Foreskin melanocyte (primary cell): ENCODE measurements at places on chromosomes 5 and 9.

- no peak for DNase-seq
Observed at GRCh38 chr9:116658265-116658664, 28.8 kb upstream of the TRIM32 start.

DNA sequence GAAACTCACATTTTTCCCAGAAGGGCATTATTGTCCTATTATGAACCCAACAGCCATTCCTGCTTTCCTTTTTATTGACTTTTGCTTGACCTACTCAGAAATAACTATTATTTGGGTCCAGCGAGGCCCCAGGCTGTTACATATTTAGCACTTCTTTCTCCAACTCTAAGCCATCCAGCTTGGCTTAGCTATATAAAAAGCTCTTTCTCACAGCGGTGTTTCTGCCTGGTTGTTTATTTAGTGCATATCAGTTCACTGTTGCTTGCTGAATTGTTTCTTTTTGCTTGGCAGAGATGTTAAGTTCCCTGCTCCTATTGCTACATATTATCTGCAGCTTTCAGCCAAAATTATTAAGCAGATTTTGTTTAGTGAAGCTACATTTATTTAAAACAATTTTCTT is 1156.8 kb upstream of the SEMA6A start:
- no peak for DNase-seq

GRCh38 chr5:74460694-74461093 is 179.8 kb downstream of the ENC1 start:
- DNase-seq: no peak

GRCh38 chr5:115544043-115544435 is 536 bp downstream of the FEM1C start:
- DNase-seq: peak; percentile 49

DNA sequence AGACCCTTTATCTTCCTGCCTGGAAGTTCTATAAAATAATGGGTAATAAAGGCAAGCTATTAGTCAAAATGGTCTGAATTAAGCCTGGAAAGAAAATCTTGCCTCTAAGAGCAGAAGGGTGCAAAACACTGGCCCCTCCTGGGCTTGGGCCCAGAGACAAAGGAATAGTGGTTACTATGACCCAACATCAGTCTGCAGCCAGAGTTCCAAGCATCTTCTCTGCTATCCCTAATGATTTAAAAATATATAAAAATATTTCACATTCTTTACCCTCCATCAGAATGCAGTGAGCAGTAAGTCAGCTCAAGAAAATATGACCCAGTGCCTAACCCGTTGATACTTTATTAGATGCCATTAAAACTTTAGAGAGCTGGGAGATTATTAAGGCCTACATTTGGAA is 14.7 kb downstream of the TNFAIP8 start:
- DNase-seq: no peak

DNA sequence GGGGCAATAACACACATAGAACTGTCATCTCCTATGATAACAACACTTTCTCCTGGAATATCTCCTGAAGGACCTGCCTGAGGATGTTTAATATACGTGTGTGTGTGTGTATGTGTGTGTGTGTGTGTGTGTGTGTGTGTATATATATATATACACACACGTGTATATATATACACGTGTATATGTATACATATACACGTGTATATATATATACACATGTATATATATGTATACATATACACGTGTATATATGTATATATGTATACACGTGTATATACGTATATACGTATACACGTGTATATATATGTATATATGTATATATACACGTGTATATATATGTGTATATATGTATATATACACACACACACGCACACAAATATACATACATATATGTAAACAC is 27.5 kb downstream of the CDH18 start:
- no peak for DNase-seq

- DNase-seq: no peak
Observed at GRCh38 chr5:151820271-151820670, 48.5 kb downstream of the G3BP1 start.

GRCh38 chr5:109340351-109340750 is 69.4 kb downstream of the PJA2 start:
- DNase-seq: no peak

DNA sequence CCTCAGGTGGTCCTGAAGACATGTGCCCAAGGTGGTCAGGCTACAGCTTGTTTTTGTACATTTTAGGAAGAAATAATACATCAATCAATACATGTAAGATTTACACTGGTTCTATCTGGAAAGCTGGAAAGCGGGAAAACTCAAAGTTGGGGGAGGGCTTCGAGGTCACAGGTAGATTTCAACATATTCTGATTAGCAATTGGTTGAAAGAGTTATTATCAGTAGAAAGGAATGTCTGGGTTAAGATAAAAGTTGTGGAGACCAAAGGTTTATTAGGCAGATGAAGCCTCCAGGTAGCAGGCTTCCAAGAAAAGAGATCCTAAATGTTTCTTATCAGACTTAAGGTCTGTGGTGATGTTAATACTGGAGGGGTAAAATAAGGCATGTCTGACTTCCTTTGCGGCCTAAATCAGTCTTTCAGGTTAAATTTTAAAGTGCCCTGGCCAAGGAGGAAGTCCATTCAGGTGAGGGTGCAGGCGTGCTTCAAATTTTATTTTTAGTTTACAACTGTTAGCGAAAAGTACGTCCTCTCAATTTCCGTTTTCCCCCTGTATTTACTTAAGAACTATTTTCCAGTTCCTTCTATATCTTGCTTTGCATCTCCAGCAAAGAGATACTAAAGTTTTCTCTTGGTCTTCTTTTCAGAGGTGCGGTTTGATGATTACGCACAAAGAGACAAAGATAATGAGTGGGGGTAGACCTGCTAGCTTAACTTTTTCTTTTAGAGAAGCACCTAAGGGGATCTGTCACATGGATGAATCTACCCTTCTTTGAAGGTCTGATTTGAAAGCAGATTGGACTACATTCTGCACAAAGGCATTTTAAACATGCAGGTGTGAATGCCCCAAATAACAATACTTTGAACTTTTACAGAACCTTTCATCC is 578.6 kb downstream of the RAB3C start:
- no peak for DNase-seq

DNA sequence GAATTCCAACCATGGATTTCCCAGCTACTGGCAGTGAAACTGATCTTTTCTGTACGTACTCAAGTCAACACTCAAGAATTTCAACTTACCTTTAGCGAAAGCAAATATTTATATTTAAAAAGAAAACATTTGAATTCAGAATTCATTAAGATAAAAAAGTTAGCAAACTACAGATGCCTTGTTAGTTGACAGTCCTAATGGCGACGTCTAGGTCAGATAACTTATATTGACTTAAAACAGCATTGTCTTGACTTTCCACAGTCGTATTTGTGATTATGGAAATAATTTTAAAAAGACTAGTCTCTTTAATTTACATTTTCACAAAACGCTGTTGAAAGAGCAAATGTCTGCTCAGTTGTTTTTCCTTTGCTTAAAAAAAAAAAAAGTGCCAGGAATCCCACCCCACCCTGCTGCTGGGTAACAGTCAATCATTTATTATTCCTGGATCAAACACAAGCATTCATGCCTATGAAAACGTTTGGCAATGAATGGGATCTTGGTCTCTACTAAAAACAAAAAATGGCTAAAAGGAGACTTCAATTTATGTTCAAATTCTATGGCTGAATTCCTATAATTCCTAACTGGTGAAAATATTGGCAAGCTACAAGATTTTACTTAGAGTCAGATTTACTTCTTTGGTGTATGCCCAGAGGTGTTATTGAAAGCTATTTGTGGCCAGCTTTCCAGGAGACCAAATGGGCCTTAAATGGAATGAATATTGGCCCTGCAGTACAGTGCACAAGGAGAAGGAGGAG is 22.0 kb downstream of the OR2S2 start:
- peak; percentile 43 for DNase-seq

- no peak for DNase-seq
Observed at GRCh38 chr9:94081864-94082463, 2.3 kb upstream of the PTPDC1 start.

- no peak for DNase-seq
Observed at GRCh38 chr5:144318460-144318859, 147.8 kb downstream of the KCTD16 start.

DNA sequence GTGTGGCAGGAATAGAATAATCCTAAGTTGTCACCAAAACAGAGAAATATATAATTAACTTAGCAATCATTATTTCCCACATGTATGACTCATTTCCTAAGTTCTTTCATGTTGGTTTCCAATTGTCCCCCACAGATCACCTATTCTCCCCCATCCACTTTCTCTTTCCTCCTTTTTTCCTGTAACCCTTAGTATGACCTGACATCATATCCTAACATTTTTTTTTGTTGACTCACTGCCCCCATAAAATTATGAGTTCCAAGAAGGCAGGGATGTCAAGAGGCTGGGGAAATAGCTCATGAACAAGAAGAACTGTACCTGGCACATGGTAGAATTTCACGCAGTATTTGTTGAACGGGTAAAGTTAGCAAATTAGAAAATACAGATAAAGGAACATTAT is 186.7 kb downstream of the DCP2 start:
- DNase-seq: no peak

DNA sequence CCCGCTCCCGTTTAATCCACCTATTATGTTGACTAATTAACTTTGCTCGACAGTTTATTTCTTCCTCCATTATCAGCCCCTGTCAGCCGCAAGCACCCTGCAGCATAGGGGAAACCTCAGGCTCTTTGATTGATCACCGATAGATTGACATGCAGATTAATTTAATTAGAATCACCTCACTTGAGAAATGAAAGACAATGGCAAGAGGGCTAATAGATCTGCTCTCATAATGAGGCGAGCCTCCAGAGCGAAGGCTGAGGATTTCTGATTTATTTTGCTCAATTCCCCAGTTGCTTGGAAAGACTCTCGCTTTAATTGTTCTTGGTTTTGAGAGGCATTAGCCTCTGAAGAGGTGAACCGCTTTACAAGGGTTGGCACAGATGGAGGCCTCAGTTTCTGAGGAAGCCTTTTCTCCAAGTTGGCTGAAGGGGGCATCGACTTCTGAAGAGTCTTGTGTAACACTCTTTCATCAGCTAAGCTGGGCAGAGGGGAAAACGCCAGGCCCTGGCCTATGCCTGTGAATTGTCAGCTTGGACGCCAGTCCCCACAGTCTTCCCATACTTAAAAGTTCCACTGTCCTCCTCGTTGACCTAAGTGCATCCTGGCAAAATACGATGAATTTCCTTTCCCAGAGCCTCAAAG is 275.4 kb downstream of the EBF1 start:
- no peak for DNase-seq

- no peak for DNase-seq
Observed at GRCh38 chr5:115429345-115429940, 115.1 kb downstream of the FEM1C start.

DNA sequence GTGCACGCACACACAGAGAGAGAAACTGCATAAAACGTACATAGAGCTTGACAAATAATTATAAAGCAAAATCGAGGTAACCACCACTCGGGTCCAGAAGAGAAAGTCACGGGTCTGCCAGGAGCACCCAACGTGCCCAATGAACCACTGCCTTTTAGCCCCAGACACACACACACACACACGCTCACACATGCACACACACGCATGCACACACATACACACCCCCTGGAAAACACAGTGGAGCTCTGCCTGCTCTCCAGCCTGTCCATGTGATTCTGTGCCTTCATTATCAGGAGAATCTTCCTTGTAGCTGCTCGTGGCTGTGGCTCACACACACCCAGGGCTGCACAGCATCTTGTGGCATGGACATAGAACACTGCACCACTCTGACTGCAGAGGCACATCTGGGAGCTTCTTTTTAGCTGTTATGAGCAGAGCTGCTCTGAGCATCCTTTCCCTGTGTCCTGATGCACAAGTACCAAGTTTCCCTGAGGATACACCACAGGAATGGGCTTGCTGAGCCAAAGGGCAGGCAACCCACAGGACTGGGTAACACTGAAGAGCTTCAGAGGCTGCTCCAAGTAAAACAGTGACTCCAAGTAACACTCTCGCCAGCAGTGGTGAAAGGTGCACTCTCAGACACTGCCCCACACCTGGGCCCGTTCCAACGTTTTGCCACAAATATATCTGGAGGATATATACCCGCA is 58.9 kb downstream of the CAMSAP1 start:
- DNase-seq: no peak

GRCh38 chr9:110319781-110320492 is 17.7 kb downstream of the TXNDC8 start:
- DNase-seq: no peak

GRCh38 chr5:113153512-113154097 is 177.0 kb downstream of the DCP2 start:
- no peak for DNase-seq

- no peak for DNase-seq
Observed at GRCh38 chr9:68932458-68932857, 81.5 kb downstream of the PRKACG start.

DNA sequence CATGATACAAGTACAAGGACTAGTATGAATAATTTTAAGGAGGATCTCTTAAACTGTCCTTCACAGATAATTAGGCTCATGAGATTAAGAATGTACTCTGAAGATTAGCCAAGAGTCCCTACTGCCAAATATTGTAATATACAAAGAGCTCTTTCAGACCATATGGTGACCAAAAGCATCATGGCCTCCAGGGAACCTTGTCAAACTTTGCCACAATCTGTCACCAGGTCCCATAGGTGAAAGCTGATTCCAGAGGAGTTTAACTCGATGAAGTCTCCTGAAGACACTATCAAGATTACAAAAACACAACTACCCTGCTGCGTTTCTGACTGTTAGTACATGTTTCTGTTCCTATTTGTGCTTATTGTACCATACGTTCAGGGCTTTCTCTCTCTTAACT is 395.4 kb upstream of the ITGA1 start:
- DNase-seq: no peak

GRCh38 chr5:132030610-132031009 is 19.2 kb upstream of the ACSL6 start:
- DNase-seq: no peak

DNA sequence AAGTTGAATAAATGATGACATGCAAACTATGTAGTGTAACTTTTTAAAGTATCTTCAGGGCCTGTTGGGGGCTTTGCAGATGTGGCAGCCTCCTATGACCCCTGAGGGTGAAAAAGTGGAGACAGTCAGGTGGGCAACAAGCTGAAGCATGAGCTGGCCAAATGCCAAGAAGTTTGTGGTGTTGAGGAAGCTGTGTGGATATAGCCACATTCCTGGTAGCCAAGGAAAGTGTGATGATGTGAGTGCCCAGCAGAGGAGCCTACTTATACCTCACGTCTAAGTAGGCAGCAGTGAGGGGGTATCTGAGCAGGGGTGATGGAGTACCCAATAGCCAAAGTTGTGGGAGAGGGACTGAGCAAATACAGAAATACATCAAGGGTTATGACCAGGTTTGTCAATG is 621.2 kb upstream of the CDH6 start:
- DNase-seq: no peak

- no peak for DNase-seq
Observed at GRCh38 chr9:123299558-123300126, 31.3 kb upstream of the STRBP start.

GRCh38 chr5:73587923-73588322 is 22.4 kb downstream of the UTP15 start:
- no peak for DNase-seq
